ENCODE measurements at places on chromosomes 3 and 15. TPM values are rescaled to one million over a fixed set of nuclear protein-coding genes. Genes with fewer than 3 reads are reported as not detected.

DNA sequence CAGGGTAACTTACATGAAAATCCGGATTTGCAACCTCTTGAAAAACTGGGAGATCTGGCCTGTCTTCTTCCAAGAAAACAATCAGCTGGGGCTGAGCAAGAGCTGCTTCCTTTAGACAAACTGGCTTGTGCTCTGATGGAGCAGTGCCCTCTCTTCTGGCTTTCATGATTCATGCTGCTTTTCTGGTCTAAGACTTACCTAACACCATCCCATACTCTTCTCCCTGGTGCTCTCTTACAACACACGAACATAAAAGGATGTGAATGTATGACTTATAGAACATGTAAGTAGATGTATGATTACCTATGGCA, 9.9 kb downstream of the TJP1 start:
- no peak for DNase-seq

GRCh38 chr15:71664622-71665021, 145.7 kb upstream of the NR2E3 start:
- DNase-seq: no peak

- DNase-seq: no peak
These were observed 251.7 kb downstream of the GABRB3 start for GRCh38 chr15:26521130-26521529.

DNA sequence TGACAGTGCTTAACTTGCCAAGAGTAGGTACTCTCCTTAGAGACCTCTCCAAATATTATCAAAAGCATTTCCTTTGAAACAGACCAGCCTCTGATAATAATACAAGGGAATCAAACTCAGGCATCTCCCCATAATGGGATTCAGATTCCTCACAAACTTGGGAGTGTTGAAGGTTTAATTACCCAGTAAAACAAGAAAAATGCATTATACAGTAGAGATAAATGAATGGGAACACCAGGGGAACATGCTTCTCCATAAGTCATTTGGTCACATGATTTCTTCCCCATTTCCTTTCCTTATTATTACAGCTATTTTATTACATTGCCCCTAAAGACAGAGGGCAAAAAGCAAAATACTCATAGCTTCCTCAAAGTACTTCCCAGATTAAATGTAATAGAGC, 325.0 kb upstream of the CDIN1 start:
- DNase-seq: no peak

- peak; percentile 27 for DNase-seq
These were observed 19.0 kb upstream of the CSTA start for GRCh38 chr3:122305818-122306621.

GRCh38 chr15:95669146-95669922, 661.2 kb upstream of the NR2F2 start:
- no peak for DNase-seq

- DNase-seq: peak; percentile 72
These were observed 8.6 kb downstream of the ZNF445 start for GRCh38 chr3:44468572-44469520.

GRCh38 chr15:89912674-89913396, at the start of gene ARPIN:
Gene ARPIN, minus strand, starts transcription at chr15:89912952. Its CDS starts 117 bp downstream, at chr15:89912835.
- peak; percentile 35 for DNase-seq

DNA sequence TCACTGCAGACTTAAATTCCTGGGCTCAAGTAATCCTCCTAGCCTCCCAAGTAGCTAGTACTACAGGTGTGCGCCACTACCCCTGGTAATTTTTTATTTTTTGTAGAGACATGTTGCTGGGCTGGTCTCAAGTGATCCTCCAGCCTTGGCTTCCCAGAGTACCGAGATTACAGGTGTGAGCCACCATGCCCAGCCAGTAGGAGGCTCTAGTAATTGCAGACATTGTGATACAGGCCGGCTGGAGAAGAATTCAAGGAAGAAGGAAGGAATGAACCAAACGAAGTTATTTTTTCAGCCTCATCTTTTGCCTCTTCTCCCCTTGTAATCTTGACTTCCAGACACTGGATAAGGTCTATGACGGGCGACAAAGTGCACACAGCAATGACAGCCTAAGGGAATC, 3.2 kb upstream of the PPP4R2 start:
- DNase-seq: no peak

DNA sequence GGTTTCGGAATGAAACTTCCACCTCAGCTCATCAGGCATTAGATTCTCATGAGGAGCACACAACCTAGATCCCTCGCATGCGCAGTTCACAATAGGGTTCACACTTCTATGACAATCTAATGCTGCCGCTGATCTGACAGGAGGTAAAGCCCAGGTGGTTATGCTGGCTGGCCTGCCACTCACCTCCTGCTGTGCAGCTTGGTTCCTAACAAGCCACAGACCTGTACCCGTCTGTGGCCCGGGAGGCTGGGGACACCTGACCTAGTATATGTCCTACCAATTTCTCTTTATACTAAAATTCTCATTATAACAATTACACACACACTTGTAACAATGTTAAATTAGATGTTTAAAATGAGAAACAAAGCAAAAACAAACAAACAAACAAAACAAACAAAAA, 172.2 kb downstream of the SLC9A9 start:
- DNase-seq: no peak

DNA sequence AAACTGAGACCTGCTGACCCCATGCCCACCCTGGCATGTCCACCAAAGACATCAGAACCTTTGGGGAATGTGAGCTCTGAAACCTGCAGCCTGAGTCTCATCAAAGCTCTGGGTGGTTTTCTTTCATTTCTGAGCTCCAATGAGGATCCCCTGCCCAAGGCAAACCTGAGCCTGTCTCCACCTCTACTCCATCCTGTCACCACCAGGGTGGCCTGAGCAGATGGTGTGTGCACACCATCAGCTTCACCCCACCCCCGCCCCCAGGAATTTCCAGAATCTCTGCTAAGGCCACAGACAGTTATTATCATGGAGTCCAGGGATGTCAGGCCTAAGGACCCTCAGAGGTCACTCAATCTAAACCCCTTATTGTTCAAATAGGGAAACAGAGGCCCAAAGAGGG, 1.3 kb downstream of the XIRP1 start:
- no peak for DNase-seq

- no peak for DNase-seq
These were observed 241.8 kb upstream of the SLCO3A1 start for GRCh38 chr15:91611561-91612323.

GRCh38 chr3:157502916-157503595, at the start of gene VEPH1:
Gene VEPH1, minus strand, starts transcription at chr3:157503416. Its CDS starts 8,067 bp downstream, at chr3:157495349.
- DNase-seq: no peak

DNA sequence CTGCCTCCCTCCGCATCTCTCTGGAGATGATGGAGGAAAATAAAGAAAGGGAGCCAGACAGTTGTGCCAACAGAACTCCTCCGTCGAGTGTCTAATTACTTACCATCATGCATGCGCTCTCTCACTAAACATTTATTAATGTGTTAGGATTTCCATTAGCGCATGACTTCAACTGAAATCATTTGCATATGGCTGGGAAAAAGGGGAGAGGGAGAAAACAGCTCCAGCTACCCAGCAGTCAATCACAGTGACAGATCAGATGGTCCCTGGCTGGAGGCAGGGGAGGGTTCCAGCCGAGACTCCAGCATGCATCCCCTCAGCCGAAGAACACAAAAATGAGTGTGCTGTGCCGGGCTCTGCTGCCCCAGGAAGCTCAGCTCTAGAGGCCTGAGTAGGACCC, 6.8 kb upstream of the RHO start:
- DNase-seq: no peak

DNA sequence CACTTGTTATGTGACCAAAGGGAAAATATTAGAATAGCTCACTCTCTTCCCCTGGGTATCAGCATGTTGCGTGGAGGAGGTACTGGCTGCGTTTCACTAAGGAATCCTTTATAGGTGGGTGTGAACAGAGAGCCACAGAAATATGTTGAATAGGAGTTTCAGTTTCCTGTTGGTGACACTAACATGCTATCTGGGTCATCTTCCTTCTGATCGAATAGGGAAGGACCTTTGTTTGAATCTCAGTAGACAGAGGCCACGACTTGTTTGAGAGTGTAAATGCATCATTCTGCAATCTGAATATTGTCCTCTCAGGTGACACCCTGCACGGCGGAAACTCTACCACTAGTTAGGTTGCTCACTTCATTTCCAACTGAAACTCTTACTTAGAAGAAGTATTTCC, 157.9 kb upstream of the SLC2A2 start:
- peak; percentile 53 for DNase-seq

- no peak for DNase-seq
These were observed 64.9 kb downstream of the CDIN1 start for GRCh38 chr15:36644191-36644896.

DNA sequence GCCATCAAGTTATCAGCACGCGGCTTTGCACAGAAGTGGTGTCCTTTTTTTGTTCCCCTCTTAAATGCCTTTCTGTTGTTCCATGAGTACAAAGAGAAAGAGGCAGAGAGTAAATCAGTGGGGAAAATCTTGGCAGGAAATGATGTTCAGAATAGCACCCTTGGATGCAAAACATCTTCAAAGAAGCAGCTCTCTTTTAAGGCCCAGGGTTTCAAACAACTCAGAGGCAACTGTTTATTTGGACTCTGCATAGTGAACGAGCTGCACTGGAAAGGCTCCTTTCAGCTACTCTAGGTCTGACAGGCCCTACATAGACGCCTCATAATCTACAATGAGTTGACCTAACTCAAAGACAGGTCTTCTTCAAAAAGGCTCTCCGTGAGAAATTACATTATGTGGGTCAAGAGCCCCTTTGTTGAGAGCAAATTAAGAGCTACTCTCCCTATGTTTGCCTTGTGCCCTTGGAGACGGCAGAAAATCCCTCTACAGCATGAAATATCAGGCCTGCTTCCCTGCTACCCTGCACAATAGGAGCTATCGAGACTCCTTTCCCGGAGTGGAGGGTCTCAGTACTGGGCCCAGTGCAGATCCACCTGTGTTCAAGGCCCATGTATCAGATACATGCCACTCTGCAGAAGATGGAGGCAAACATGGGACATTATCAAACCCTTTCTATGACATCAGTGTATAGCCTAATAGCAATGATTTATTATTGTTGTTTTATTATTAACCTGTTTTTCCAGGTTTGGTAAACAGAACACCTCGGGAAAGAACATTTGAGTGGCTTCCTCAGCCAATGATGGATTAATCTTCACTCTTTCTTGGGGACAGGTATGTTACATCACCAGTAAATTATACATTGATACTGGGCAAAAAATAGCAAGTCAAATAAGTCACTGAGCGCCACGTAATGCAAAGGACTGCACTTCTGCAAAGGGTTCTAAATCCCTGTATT, 53.1 kb downstream of the HEG1 start:
- no peak for DNase-seq

DNA sequence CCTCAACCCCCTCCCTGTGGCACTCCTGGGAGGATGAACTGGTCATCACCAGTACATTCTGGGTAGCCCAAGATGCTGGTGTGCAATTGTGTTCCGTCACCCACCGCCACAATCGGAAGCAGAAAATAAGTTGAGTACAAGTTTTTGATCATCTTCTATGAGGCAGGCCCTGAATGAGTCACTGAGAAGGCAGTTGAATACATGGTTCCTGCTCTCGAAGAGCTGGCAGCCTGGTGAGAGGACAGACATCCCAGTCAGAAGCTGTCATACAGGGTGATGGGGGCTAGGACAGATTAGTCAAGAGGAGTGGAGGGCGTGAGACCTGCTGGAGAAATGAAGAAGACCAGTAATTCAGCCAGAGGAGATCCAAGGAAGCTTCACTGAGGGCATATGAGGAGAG, 6.2 kb downstream of the CEMIP start:
- DNase-seq: no peak

The HACL1 gene
- 22.3 TPM for total RNA-seq

The IQCH gene
- 2.1 TPM for total RNA-seq

The PLSCR2 gene
- total RNA-seq: not detected

The RASGRP1 gene
- 102 TPM for total RNA-seq

The PTPRG gene
- 0.32 TPM for total RNA-seq

The VILL gene
- total RNA-seq: 9.2 TPM

The GOLGA8M gene
- 0.35 TPM for total RNA-seq

The CCR9 gene
- not detected for total RNA-seq

The BBX gene
- 38.9 TPM for total RNA-seq

The KNG1 gene
- not detected for total RNA-seq

All from activated CD4-positive, alpha-beta T cell treated with anti-CD3 and anti-CD28 coated beads for 36 hours (primary cell).